ENCODE measurements at places on chromosomes 5 and 9.

DNA sequence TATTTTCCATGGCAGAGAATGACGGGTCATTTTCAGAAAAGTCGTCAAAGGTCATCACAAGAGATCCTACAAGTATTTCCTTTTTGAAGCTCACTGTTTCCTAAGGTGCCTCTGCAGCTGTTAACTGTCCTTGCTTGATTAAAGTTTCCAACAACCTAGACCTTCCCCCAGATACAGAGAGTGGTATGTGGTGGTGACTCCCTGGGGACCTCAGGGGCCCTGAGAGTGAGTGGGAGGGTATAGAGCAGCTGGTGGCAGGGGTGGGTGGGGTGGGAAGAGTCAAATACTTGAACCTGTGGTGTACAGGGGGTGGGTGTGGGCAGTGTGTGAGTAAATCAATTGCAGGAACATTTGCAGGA is 1.6 kb upstream of the CD72 start:
- DNase-seq: no peak

GRCh38 chr5:116388564-116389258 is 185.9 kb downstream of the SEMA6A start:
- no peak for DNase-seq

DNA sequence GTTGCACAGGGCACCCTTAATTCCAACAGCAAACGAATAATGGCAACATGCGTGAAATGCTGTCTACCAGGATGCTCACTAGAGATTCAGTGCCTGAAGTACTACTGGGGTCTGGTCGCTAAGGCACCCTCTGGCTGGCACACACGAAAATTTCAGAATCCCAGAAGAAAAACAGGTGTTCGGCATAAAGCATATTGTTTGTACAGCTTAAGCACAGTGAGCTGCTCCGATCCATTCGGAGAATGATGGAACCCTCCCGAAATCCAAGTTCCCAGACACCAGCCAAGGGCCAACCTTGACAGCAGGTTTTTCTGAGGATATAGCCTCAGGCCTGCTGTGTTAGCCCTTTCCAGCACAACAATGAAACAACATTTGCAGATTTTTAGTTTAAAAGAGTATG is 61.4 kb upstream of the ALDH1B1 start:
- DNase-seq: no peak

DNA sequence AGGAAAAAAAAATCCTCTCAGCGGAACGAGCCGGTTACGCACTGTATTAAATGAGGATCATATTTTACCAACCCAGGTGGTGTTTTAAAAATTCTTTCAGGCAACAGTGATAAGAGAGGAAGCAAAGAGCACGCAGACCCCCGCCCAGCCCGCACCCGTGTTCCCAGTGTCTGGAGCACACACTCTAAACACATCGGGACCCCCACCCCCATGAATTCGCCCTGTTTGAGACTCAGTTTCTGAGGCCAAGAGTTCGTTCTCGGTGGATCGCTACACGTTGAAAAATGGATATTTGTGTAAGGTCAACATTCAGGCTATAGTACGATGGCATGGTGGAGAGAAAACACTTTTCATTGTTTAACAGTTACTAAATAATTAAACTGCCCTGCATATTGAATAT is 196.3 kb downstream of the MEF2C start:
- no peak for DNase-seq

- DNase-seq: no peak
These were observed 13.4 kb upstream of the GRHPR start for GRCh38 chr9:37408933-37409710.

GRCh38 chr9:84686068-84686467 is 16.5 kb downstream of the NTRK2 start:
- DNase-seq: no peak

DNA sequence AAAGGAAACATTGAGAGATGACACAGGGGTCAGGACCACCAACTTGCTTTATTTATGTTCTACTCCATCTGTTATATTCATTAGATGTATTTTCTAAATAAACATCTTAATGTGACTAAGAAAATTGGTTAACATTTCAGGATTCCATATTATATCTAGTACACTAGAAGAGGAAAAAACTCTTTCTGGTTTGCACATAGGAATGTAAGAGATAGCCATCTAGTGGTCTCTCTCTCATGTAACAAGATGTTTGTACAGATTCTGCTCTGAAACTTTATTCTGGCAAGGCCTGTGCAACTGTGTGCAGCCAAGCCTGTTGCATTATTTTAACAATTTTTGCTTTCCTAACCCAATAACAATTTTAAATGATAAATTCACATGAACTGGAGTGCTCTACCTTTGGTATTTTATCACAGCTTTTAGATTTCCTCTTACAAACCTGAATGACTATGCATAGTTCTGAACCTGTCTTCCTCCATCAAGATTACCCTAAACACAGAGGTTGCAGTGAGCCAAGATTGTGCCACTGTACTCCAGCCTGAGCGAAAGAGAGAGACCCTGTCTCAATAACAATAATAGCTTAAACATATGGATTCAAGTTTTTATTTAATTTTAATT is 148.2 kb downstream of the GIN1 start:
- DNase-seq: no peak

GRCh38 chr9:106075960-106076327 is 381.6 kb downstream of the TMEM38B start:
- DNase-seq: no peak

GRCh38 chr5:154223320-154223719 is 32.8 kb downstream of the GALNT10 start:
- DNase-seq: no peak

DNA sequence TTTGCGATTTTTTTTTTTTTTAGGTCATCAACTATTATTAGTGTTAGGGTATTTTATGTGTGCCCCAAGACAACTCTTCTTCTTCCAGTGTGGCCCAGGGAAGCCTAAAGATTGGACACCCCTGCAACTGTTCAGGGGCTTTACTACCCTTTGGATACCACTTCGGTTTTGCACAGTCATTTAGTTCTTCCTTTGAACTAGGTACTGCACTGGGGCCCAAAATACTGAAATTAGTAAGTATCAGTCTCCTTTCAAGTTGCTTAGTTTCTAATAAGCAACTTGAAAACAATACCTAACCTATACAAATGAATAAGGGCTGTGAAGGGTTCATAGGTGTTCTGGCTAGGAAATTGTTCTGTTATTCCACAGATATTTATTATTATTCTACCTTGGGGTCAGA is 45.3 kb downstream of the CWC27 start:
- no peak for DNase-seq

GRCh38 chr5:10690460-10691440 is 70.3 kb downstream of the DAP start:
- no peak for DNase-seq

GRCh38 chr9:105502276-105502675 is 54.4 kb downstream of the FSD1L start:
- no peak for DNase-seq

DNA sequence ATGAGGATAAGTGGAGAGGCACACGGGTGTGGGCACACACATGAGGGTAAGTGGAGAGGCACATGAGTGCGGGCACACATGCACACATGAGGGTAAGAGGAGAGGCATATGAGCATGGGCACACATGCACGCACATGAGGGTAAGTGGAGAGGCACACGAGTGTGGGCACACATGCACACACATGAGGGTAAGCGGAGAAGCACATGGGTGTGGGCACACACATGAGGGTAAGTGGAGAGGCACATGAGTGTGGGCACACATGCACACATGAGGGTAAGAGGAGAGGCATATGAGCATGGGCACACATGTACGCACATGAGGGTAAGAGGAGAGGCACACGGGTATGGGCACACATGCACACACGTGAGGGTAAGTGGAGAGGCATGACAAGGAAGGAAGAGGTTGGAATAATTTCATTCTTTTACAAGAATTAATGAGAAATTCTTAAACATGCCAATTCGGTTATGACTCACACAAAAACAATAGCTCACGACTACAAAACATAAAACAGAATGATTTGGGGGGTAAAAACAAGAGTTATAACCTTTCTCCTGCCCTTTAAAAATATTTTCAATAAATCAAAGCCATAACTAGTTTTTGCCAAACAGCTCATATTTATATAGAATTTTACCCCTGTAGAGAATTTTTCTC is 67.5 kb downstream of the APBA1 start:
- DNase-seq: no peak

DNA sequence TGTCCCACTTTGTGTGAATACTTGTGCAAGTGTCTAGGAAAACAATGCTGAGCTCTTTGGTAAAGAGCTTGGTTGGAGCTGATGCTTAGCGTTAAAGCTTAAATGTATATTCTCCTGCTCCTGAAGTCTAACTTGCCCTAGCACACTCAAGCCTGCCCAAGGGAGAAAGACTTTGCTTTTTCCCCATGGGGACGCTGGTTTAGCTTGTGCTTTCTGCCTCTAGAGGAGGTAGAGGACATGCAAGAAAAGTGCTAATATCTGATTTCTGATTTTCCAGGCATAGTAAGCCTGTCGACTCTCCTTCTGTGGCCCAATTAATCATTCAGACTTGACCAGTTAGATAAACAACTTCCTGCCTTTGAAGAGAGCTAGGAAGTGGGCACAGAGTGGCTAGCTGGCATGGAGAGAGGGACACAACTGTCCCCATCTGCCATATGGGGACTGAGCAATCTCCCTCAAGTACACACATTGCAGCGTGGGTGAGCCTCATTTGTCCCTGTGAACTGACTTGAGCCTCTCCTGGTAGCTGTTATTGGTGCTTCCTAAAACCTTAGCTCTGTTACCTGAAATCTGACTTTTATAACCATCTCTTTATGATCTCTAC is 348.4 kb downstream of the BRINP1 start:
- no peak for DNase-seq

GRCh38 chr5:159178978-159179377 is 30.4 kb downstream of the RNF145 start:
- peak; percentile 95 for DNase-seq

- DNase-seq: peak; percentile 23
These were observed 33.8 kb upstream of the OTULIN start for GRCh38 chr5:14630671-14631070.

DNA sequence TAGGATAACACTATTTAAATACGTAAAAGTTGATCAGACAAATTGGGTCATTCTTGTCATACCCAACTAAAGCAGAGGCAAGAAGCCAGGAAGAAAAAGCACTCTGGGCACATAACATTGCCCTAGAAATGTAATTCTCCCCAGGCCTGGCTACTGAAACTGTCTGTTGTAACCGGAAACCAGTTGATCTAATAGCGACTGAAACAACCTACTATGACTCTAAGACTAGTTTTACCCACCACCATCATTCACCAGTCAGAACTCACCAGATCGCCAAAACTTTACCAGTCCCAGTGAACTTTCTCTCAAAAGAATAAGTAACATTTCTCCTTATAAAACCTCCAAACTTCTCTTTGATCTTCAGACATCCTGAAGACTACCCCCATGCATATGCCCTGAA is 99.3 kb upstream of the WWC1 start:
- DNase-seq: no peak

- DNase-seq: no peak
These were observed 45.8 kb downstream of the SLC12A7 start for GRCh38 chr5:1065891-1066650.

GRCh38 chr5:14243766-14244165 is 100.6 kb downstream of the TRIO start:
- DNase-seq: no peak

- peak; percentile 59 for DNase-seq
These were observed 224.3 kb upstream of the S1PR3 start for GRCh38 chr9:88766778-88767503.

DNA sequence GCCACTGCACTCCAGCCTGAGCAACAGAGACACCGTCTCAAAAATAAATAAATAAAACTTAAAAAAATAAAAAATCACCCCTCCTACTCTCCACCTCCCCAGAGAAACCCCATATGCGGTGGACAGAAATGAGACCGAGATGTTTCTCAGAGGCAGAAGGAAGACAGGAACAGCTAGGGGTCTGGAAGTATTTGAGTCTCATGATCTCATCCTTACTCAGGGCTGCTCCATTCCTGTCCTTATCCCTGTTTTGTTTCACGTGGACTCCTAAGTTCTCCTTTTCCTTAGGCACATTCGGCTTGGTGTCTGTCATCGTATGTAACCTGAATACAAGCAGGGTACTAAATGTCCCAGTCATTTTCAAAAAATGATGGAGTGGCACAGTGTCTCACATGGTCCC is 76.1 kb downstream of the C9orf50 start:
- no peak for DNase-seq

DNA sequence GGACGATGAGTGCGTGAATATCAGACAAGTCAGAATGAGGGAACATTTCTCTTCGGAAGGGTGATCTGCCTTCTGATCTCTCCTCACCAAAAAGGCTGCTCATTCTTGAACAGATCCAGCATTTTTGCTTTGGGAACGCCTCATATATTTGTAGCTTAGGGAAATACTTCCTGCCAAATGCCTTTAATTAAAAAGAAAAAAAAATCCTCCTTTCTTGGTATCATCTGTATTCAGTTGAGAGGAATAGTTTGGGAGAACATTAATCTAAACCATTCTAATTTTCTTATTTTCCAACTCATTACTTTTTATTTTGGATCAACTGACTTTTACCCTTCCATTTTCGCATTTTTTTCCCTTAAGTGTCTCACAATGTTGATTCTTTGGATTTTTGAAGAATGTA is 163.4 kb downstream of the SNX18 start:
- DNase-seq: no peak

DNA sequence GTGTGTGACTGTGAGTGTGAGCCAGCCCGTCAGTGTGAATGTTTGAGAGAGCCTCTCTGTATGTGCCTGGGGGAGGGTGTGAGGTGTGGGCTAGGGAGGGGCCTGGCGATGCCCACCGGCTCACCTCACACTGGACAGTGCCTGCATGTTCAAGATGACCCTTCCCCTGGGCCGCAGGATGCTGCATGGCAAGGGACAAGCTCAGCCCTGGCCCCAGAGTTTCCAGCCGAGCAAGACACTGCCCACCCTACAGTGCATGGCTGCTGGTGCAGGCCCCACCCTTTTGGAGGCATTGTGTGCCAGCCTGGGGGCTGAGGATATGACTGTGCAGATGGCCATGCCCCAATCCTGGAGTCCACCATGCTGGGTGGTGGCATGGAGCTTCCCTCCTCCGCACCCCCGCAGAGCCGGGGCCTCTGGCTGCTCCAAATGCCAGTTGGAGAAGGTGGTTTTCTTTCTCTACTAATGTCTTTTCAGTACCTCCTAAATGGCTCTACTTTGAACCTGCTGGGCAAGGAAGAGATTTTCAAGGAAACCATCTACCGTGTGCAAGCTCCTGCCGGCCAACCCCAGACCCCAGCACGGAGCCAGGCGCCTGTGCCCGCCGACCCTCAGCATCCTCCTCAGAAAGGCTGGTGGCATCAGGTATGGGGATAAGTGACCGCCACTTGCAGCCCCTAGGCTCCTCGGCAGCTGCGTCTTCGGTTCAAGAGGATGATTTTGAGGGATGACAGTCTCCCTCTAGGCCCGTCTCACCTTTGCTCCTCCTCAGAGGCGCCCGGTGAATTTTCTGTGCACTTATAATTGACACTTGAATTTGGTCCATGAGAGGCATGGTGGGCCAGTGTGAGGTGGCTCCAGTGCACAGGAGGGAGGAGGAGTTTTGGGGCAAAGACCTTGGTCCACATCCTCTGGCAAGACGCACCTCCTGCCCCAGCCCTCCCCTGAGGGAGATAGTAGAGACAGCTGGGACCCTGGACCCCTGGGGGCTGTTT is 27.7 kb downstream of the FGD3 start:
- DNase-seq: no peak

Data from suppressor macrophage treated with lipopolysaccharide for 4 hours (primary cell).